ENCODE measurements at places on chromosomes 11 and 22.

GRCh38 chr11:9092853-9093778, 1.7 kb upstream of the SCUBE2 start:
- no peak for DNase-seq

- DNase-seq: no peak
Observed at GRCh38 chr11:130775306-130776060, 140.8 kb downstream of the SNX19 start.

DNA sequence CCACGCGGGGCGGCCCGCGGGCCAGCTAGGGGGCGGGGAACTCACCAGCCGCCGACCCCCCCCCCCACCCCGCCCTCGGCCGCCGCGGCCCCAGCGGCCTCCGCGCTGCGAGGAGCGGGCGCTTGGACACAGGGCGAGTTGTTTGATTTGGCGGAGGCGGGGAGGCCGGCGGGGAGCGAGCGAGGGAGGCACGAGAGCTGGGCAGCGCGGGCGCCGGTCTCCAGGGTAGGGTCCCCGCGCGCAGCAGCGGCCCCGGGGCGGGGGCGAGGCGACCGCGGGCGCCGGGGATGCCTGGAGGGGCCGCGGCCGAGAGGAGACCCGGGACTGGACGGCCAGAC, 64.4 kb downstream of the NAV2 start:
- no peak for DNase-seq

DNA sequence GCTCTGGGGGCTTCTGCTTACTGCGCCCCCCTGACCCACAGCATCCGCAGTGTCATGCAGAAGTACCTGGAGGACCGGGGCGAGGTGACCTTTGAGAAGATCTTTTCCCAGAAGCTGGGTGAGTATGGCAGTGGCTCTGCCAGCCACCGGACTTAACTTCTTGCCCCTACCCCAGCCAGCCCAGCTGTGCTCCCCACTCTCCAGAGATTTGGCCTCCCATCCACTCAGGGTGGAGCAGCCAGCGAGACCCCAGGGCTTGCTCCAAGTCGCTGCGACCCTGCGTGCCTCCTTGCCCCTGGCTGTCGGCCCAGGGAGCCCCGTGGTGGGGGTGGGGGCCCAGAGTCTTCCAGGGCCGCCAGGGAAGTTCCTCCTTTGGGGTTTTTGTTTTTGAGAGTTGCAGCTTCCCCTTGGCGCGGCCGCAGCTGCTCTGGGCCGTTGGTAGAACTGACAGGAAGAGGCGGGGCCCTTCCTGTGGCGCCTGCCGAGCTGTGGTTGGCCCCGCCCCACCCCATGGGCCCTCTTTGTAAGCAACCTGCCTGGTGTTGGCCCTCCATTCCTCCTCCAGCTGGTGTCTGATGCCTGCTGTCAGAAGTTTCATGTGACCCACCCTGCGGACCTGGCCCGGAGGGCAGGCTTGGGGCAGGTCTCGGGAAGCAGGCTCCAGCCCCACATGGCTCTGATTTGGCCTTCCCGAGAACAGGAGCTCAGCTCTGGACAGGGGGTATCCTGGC, 11.1 kb downstream of the GRK2 start:
- no peak for DNase-seq

GRCh38 chr22:50076646-50077535, 8.3 kb downstream of the MLC1 start:
- no peak for DNase-seq

DNA sequence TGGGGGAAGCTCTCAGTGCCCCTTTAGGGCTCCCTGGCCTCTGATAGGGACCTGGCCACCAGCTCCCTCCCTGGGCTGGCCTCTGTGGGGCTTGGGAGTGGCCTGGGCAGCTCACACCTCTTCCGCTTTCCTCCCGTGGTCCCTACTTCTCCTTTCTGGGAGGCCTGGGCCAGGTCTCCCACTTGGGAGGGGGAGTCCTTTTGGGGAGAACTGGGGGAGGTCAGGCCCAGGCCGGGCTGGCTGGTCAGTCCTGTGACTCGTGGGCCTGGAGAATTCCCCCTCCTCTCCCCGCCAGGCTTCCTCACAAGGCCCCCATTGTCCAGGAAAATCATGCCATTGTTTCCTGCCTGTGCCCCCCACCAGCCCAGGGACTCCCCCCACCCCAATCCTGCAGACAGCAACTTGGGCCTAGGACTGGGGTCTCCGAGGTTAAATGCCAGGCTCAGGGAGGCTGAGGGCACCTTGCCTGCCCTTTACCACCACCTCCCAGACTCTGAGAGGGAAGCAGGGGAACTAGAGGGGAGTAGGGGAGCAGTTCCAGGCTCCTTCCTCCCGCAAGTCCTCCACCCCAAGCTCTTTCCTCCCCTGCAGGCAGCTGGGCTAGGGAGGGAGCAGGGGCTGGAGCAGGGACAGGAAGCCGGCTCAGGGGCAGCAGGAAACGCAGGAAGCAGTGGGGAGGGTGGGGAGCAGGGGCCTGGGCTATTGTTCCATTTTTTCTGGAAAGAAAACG, 2.8 kb downstream of the MAP3K11 start:
- no peak for DNase-seq

DNA sequence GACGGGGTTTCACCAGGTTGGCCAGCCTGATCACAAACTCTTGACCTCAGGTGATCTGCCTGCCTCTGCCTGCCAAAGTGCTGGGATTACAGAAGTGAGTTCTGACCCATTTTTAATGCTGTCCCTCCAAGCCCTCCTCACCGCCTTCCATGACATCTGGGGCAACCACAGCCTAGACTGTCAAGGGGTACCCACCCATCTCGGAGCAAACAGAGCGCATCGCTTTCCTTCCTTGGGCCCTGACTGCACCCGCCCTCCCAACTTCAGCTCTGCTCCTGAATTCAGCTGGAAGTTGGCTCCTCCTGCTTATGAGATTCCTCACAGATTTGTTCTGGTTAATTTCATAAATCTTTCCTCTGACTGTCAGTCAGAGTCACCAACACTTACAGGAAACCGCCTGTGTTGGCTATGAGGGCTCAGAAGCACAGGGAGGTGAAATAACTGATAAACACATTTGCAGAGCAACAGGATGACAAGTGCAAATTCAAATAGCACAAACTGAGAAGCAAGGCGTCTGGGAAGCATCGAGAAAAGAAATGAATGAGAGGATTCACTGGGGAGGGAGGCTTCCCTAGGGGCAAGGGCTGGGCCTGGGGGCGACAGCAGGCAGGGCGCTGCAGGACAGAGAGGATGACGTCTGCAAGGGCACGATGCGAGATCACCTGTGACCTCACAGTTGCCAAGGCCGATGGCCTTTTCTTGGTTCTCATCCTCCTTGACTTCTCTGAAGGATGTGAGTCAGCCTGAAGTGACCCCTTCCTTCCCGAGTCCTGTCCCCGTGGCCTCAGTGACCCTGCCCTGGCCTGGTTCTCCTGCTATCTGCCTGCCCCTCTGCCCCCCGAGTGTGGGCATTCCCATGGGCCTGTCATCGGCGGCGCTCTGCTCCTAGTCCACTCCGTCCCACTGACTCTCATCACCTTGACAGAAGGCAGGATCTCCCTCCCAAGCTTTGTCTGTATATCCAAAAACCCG, 6.1 kb downstream of the IFT27 start:
- DNase-seq: no peak

Data from NCI-H524 treated with DMSO at 0.1 percent for 48 hours (cell line).